AG09309 (cell line): ENCODE measurements at places on chromosomes 2 and 18.
A peak's percentile ranks its signal among the peaks of the same experiment; 100 is the strongest.

GRCh38 chr2:100613719-100614118 lies 50.9 kb downstream of the PDCL3 start:
- no peak for DNase-seq

- DNase-seq: peak; percentile 8
Observed at GRCh38 chr2:228048838-228049490, 132.5 kb downstream of the SPHKAP start.

DNA sequence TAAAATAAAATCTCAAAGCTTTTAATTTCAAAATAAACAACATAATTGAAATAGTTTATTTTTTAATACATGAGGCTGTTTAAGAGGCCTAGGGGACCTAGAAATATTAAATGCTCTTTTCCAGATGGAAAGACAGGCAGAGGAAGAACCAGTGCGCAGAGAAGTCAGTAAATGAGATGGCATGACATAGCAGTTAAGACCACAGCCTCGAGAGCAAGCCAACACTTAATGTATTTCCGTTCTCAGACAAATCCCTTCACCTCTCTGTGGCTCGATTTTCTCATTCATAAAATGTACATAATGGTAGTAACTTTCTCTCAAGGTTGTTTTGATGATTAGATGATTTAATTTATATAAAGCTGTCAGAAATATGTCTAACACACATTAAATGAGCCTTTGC lies 405.1 kb upstream of the CWC22 start:
- no peak for DNase-seq

GRCh38 chr2:238105506-238106338 lies 5.6 kb downstream of the ESPNL start:
- no peak for DNase-seq

GRCh38 chr18:62438402-62438801 lies 84.4 kb upstream of the ZCCHC2 start:
- no peak for DNase-seq

DNA sequence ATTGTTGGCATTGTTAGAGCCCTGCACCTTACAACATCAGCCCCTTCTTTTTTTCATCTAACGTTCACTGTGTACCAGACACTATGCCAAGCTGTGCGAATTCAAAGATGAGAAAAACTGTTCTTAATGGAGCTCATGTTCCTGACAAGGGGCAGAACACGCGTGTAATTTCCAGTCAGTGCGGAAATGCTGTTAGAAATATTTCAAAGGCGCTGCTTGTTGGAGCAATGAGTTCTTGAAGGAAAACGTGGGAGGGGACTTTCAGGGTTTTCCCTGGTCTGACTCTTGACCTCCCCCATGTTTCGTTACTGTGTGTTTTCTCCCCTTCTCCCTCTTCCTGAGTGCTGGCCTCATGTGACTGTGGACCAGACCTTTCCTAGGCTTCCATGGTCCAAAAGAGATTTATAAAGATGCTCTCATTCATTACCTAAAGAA lies 1.5 kb downstream of the MTHFD2 start:
- DNase-seq: no peak

GRCh38 chr2:17355608-17356329 lies 162.5 kb downstream of the RAD51AP2 start:
- DNase-seq: no peak

DNA sequence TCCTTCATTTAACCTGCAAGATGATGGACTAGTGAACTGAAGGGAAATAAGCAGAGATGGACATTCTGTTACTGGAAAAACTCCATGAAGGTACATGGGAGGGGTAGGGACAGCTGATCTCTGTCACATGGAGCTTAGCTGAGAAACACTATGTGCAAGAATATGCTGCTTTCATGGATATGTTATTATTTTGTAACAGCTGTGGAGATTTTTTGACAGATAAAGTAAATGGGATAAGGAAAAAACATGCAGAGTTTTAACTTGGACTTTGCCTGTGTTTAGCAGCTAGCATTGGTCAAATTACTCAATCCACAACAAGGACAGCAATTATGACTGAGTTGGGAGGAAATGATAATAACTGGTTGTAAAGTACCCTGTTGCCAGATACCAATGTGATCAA lies 28.7 kb upstream of the HNRNPA3 start:
- DNase-seq: no peak

DNA sequence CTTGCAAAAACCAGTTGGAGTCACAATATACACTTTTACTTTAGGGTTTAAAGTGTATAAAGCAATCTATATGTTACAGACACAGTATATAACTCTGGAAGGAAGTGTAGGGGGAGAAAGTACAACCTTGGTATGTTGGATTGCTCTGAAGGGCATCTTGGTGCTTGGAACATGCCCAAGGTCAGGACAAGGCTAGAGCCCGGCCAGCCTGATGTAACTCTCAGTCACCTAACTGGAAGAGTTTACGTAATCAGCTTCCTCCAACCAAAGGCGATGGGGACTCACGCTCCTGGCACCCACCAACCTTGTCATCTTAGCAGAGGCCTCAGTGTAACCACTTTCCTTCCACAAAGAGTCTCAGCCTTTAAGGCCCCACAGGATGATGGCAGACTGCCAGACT lies 181.1 kb upstream of the ACAA2 start:
- DNase-seq: no peak
